ENCODE measurements at places on chromosomes 12 and 14.

DNA sequence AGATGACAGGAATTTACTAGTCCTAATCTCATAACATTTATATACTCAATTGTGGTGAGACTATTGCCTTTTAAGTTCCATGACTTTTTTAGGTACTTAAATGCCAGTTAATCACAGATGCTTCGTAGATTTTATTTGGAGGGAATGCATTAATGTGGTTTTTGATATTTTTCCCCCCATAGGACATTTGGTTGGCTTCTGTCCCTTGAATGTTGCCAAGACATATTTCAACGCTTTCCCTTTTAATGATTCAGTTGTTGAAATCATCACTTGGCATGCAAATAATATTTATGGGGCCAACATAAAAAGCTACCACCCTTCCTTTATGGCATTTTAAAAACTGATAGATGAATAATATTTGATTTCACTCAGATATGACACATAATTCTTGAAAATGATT, 172.1 kb downstream of the ACSS3 start:
- DNase-seq, result no peak

DNA sequence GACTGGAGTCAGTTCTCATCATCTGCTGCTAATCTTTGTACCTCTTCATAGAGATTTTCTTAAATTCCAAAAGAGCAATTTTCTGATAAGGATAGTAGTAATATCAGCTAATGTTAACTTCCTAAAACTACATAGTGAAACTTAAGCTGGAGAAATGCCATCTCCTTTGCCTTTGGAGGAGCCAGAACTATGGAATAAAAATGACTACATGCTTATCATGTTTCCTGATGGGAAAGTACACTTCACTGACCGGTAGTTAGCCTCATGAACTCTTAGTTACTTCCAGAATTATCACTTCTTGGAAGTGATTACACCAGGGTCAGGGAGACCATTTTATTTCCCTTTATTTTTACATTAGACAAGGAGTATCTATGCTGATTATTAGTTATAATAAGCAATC, 1222.1 kb upstream of the TMEM132C start:
- DNase-seq, result peak; percentile 55

GRCh38 chr14:26124896-26125438, 472.9 kb downstream of the NOVA1 start:
- no peak for DNase-seq

DNA sequence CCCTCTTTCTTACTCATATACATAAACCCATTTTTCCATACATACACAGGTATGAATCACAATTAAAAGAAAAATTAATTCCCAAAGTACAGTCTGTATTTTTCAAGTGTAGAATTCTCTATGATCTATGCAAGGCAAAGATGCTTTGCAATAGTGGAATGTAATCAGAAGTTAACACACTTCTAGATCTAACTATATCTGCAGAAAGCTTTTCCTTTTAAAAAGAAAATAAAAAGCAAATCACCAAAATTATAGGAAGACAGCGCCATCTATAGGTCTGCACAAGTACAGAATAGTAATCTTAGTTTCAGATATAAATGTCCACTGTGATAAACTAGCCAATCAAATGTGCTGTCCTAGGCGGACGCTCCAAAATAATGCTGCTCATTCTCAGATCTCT, 22.0 kb downstream of the SLC25A21 start:
- DNase-seq, result peak; percentile 69

GRCh38 chr14:69327507-69327906, 67.5 kb downstream of the GALNT16 start:
- DNase-seq, result no peak

DNA sequence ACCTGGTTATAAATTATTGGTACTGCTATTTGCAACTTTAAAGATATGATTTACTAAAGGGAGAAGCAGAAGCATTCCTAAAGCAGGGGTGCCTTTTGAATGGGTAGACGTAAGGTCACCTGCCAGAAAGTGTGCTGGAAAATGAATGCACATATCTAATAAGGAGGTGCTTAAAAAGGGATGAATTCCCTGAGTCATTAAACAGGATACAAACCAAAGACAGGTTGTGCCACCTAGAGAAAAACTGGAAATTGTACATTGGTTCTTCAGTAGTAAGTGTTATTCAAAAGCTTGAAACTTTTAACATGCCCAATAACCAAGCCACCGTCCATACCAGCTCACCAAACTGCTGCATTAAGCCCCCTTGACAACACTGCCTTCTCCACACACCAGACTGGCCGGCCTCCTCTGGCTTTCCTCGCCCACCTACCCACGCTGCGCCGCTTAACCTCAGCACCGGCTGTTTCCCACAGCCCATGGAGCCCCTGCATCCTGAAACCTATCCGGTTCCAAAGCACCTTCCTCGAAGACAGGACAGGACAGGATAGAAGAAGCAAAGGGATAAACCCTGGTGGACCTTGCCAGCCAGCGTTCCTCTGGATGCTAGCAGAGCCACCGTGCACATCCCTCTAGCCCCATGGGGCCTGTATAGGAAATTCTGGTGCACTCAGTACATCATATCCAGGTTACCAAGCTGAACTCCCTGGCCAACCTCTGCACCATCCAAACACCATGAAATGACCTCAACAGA, 201.5 kb upstream of the CAND1 start:
- no peak for DNase-seq

DNA sequence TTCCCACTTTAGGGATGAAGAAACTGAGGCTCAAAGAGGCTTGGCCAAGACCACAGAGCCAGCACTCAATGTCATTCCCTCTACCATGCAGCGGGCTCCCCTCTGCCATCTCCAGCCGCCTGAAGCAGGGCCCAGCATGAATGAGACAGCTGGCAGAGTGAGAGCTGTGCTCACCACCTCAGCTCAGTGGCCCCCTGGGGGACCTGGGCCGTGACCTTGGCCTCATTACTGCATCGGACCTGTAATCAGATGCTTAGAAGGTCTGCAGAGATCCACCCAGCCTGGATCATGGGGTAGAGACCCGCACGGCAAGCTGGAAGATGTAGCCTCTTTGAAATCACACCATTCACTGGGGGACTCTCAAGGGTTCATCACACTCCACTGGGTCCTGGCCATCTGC, 22.7 kb upstream of the CORO1C start:
- DNase-seq, result no peak

DNA sequence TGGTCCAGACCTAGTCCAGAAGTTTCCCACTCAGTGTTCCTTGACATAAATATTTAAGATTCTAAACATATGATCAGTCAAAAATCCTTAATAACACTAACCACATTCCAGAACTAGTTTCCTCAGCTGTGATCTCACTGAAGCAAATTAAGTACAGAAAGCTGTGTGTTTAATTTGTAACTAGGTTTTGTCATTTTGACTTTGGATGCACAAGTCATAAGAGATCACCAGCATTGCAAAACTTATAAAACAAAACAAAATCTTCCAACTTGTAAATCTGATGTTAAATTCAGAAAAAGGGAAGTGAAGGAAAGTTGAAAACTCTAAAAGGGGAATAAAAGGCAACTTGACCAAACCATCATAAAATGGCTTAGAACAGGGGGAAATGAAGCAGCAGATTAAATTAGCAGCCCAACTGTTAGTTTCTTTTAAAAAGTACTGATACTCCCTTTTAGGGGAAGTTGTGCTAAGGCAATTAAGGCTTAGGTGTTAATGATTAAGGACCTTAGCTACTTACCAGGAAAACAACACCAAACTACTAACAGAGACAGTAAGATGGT, 56.6 kb downstream of the SH2B3 start:
- DNase-seq, result peak; percentile 72

- peak; percentile 40 for DNase-seq
These were observed 790 bp downstream of the NEDD1 start for GRCh38 chr12:96907671-96908422.

DNA sequence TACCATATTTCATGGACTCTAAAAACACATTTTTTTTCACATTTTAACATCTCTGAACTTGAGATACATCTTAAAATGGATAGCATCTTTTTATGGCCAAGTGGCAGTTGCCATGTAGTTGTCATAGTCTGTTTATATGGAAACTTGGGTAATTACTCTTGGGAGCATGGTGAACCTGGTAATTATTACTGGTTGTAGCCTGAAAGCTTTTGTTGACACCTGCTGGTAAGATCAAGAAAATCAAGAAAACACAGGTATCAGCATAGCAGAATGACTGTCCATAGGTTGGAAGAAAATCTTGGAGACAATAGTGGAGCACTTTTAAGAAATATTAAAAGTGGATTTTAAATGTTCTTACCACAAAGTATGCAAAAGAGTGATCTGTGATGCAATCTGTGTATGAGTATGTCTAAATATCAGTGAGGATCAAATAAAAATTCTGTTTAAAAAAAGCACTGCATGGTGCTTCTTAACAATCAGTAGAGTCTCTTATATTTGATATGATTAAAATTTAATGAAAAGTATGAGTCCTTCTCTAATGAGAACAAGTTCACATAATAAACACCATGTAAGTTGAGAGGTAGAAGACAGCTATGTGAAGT, 44.2 kb downstream of the TTC8 start:
- peak; percentile 34 for DNase-seq

GRCh38 chr14:72525087-72525915, 368.6 kb downstream of the DPF3 start:
- DNase-seq, result peak; percentile 45

- DNase-seq, result peak; percentile 33
These were observed 53.0 kb upstream of the KITLG start for GRCh38 chr12:88633312-88633711.

GRCh38 chr12:24821691-24822090, 127.2 kb downstream of the BCAT1 start:
- peak; percentile 33 for DNase-seq

DNA sequence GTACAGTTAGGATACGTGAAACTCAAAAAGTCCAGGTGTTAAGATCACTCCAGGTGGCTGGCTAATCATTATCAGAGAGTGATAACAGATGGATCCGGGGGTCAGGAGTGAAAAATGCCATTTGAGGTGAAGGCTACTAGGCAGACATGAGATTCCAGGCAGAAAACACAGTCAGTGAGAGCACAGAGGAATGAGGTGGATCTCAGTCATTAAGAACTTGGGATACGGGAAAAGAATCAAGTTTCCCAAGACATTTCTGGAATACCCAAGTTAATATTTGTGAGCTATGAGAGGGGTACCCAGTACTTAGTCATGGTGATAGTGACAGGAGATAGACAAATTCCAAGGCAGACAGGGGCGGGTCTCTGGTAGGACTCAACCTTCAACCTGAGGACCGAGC, 94.6 kb upstream of the ALG10B start:
- no peak for DNase-seq

GRCh38 chr12:39372929-39373328, 70.0 kb downstream of the KIF21A start:
- no peak for DNase-seq

DNA sequence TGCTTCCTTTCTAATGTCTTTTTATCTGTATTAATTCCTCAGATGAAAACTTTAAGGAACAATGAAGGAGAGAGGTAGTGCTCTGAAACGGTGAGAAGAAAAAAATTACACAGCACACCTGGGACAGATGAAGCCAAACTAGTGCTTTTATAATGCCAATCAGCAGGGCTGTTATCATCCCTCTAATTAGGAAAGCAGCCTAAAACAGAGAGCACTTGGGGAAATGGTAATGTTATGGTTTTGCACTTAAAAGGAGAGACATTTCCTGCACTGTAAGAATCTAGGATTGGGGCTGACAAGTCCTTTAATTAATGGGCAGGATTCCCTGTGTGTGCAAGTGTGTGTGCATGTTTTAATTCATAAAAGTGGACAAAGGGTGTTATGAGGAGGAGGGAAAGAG, 4.8 kb upstream of the LMO3 start:
- no peak for DNase-seq

- peak; percentile 66 for DNase-seq
These were observed 84.3 kb downstream of the ETNK1 start for GRCh38 chr12:22709292-22709691.

DNA sequence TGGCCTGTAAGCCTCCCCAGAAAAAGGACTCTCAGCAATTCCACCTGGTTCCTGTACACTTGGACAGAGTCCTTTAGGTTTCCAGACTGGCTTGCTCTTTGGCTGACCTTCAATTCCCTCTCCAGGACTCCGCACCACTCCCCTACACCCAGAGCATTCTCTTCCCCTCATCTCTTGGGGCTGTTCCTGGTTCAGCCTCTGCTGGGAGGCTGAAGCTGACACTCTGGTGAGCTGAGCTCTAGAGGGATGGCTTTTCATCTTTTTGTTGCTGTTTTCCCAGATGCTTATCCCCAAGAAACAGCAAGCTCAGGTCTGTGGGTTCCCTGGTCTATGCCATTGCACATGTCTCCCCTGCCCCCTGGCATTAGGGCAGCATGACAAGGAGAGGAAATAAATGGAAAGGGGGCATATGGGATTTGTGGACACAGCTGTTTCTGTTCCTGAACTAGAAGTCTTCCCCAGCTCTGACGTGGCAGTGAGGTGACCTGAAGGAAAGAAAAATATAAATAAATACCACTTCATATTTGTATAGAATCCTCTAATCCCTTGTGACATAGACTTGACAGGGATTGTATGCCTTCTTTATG, 1.3 kb downstream of the RNASE7 start:
- DNase-seq, result no peak

All from fibroblast of the aortic adventitia (primary cell).